ENCODE measurements at places on chromosomes 5 and 9.

DNA sequence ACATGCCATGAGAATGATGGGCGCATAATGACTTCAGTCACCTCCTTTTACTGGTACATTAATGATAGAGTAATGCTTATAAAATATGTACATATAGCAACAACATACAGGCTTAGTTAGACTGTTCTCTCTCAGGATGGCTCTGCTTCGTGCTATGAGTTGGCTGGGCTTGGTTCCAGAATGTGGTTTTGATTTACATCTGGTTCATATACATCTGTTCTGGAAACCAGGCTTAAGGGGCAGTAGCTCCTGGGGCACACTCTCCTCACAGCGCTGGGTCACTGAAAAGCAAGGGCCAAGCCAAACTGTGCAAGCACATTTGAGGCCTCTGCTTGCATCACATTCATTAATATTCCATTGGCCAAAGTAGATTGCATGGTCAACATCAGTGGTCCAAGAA is 44.9 kb downstream of the PCSK1 start:
- no peak for DNase-seq

- no peak for DNase-seq
Observed at GRCh38 chr5:174094857-174095606, 49.5 kb downstream of the NSG2 start.

DNA sequence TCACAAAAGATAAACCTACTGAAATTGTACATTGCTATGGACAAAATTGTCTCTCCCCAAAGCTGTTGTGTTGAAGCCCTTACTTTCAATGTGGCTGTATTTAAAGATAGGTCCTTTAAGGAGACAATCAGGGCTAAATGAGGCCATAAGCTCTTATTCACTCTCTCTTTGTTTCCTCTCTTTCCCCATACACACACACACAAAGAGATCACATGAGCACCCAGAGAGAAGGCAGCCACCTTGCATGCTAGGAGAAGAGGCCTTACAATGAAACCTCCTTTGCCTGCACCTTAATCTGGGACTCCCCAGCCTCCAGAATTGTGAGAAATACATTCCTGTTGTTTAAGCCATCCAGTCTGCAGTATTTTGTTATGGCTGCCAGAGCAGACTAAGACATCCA is 1295.6 kb upstream of the CDH6 start:
- DNase-seq, result no peak

GRCh38 chr5:149442563-149443182 is 63.6 kb upstream of the IL17B start:
- DNase-seq, result no peak

DNA sequence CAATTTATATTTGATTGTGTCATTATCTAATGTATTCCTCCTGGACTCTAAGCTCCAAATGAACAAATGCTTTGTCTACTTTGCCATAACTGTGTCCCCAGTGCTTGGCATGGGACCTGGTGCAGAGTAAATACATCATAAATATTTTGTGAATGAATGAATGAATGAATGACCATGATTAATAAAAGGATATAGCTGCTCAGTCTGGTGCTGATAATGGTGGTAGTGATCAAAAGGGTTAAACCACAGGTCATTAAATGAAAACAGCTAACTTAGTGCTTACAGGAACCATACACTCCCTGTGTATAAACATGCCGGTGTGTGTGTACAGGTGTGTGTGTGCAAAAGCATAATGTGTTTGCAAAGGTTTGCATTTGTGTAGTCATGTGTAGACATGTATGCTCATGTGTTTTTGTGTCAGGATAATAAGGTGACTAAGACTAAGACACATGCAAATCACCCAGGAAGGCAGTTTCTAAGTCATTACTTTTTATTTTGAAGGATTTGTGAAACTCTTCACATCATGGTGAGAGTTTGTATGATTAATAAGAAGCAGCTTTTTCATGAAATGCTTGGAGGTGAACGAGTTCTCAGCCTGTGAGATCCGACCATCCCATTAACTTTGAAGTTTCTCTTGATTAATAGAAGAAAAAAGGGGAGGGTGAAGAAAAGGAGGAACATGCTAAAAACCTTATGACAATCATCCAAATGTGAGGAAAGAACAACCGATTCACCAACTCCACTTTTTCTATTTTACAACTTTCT is 24.6 kb downstream of the SPARC start:
- no peak for DNase-seq

- DNase-seq, result no peak
Observed at GRCh38 chr9:89522261-89522958, 24.5 kb upstream of the SEMA4D start.

- no peak for DNase-seq
Observed at GRCh38 chr9:20725675-20726074, 41.6 kb downstream of the FOCAD start.

- DNase-seq, result no peak
Observed at GRCh38 chr5:112333331-112333781, 85.7 kb downstream of the EPB41L4A start.

- DNase-seq, result no peak
Observed at GRCh38 chr5:15463231-15463980, 36.6 kb upstream of the FBXL7 start.

DNA sequence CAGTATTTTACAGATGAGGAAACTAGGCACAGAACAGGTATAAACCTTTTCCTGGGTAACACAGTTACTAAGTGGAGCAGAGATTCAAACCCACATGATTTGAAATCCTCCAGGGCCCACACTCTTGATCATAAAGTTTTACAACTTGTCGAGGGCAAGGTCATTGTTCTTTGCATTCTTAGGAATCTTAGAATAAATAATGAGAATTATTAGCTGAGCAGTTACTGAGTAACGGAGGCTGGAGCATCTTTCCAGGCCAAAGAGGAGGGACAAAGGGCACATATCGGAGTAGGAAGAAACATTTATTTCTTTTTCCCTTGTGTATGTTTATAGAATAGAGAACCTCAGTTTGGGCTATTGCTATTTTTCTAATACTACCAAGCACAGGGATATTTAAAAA is 27.1 kb upstream of the F2R start:
- DNase-seq, result no peak

DNA sequence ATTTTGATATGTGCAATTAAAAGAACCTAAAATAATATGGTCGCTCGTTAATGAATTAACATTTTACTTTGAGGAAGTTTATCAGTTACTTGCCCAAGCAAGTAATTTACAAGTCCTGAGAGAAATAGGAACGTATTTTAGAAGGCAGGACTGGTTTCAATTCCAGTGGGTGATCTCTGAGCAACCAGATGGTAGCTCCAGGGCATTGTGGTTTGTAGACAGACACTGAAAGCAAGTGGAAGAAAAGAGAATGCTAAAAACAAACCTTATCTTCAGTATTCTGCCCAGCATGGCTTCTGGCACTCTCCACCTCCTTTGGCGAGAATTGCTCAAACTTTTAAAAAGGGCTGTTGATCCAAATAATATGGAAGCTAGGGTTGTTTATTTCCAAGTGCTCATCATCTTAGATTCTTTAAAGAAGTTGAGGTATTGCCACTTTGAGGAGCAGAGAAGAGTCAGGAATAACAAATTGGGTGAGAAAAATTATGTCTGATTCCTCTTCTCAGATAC is 31.8 kb upstream of the ERAP2 start:
- DNase-seq, result no peak

DNA sequence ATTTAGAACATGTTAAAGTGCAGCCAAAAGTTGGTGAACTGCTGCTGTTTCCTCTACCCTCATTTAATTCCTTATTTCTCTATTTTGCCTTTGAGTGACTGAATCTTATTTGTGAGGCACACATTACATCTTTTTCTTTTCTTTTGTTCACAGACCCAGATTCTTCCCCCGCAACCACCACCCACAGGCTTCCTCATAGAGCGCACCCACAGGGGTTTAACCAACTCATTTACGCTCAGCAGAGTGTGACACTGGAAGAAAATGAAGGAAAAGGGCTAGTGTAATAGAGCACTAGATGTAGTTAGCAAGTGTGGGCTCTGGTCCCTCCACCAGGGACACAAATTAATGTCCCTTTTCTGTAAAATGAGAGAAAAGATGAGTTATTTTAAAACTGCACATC is 200.7 kb downstream of the PARP8 start:
- no peak for DNase-seq

DNA sequence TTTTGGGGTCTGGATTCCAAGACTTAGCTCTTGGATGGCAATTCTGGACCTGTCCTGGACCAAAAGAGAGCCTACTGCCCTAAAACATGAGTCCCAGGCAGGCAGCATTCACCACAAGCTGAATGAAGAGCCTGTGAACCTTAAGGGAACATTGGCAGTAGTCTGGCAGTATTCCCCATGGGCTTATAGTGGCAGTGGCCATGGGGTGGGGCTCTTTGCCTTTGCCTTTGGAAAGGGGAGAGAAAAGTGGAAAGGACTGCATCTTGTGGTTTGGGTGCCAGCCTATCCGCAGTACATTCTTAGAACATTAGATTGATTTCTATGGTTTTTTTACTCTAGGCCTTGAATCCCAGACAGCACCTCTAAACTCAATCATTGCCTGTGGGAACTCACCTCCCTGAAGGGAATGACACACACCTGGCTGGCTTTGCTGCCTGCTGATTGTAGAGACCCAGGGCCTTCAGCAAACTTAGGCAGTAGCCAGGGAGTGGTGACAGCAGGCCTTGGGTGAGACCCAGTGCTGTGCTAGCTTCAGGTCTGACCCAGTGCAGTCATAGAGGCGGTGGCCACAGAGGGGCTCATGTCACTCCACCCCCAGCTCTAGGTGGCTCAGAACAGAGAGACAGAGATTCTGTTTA is 216.3 kb downstream of the CETN3 start:
- no peak for DNase-seq

- no peak for DNase-seq
Observed at GRCh38 chr9:95268681-95269080, 48.8 kb downstream of the FANCC start.

DNA sequence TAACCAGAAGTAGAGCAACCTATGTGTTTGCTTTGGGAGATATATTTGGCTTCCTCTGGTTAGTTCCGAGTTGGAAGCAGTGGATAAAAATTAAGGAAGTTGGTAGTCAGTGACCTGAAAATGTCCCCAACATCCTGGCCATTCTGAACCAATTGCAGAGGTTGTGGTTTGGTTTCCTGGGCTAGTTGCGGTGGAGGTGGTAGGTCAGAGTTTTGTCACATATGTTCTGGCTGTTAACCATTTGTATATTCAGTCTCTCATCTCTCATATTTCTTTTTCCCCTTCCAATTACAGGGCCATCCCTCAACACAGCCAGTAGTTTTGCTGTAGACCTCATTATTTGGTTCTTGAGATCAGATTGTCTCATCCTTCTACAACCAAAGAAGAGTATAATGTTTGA is 1026.9 kb downstream of the PTPRD start:
- DNase-seq, result no peak

GRCh38 chr9:111937781-111938426 is 41.3 kb downstream of the UGCG start:
- no peak for DNase-seq

DNA sequence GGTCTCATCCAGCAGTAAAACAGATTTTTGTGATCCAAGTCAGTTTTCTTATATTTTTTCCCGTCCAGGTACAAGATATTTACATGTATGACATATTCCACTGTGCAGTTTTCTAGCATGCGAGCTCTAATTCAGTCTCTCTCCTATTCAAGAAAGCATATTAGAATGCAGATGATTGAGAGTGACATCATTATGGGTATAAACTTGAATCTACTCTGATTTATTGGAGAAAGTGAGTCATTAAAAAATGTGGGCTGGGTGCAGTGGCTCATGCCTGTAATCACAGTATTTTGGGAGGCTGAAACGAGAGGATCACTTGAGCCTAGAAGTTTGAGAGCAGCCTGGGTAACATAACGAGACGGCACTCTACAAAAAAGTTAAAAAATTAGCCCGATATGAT is 6.2 kb downstream of the FER start:
- no peak for DNase-seq

DNA sequence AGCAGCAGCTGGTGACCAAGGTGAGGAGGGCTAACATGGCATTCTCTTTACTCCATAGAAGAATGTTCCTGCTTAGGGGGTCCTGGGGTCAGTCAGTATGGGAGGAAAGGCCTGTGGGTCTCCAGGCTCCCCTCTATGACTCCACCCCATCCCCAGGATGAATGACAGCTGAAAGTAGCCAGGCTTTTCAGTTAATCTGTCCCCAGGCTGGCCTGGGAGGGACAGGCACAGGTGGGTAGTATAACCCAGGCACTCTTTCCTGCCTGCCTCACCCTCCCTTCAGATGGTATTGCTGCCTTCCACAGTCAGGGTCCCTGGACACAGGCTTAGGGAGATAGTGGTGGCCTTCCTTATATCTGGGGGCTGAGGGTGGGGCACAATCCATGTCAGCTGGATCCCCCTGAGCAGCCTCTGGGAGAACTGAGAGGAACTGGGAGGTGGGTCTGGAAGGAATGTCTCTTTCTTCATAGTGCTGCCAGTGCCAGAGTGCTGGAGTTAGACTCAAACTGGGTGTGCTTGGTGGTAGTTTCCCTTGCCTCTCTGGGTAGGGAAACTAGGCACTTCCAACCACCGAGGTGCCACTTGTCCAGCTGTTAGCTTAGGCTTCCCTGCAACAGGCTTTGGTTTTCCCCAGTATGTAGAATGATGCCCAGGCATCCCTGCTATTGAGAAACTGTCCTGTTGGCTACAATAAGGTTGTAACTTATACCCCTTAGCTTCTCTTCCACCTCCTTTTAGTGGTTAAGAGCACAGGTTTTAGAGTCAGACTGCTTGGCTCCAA is 27.8 kb downstream of the LARP1 start:
- DNase-seq, result no peak

GRCh38 chr5:137372773-137373160 is 126.4 kb downstream of the SPOCK1 start:
- DNase-seq, result no peak

- DNase-seq, result no peak
Observed at GRCh38 chr9:94875300-94876020, 149.0 kb downstream of the AOPEP start.

GRCh38 chr9:87294126-87294525 is 203.5 kb upstream of the DAPK1 start:
- DNase-seq, result no peak

DNA sequence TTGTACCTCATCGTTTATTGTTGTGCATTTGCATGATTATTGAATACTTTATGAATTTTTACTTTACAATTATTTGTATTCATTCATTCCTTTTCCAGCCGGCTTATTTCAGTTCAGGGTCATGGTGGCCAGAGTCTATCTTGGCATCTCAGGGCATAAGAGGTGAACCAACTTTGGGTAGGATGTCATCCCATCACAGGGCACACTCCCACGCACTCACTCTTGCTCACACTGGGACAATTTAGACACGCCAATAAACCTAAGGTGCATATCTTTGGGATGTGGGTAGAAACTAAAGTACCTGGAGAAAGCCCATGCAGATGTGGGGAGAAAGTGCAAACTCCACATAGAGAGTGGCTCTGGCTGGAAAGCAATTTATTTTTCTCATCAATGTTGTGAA is 158.1 kb upstream of the MAST4 start:
- DNase-seq, result no peak

GRCh38 chr5:129629575-129629974 is 118.3 kb upstream of the MINAR2 start:
- no peak for DNase-seq

- DNase-seq, result no peak
Observed at GRCh38 chr5:10364186-10364689, 10.7 kb downstream of the MARCHF6 start.

DNA sequence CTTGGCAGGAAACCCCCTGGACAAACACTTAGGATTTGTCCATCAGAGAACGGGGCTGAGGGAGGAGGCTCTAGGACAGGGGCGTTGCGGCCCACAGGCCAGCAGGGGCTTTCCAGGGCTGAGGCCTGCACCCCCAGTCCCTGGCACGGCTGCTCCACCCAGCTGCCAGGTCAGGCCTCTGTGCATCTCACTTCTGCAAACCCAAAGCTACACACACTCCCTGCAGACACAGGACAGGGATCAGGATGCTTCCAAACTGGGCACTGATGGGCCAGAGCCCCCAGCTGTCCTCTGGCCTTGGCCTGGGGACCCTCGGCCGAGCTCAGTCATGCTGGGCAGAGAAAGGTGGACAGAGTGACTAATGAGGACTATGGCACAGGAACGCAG is 106.2 kb upstream of the SARDH start:
- no peak for DNase-seq
